Left renal pelvis (tissue), 4 donors: ENCODE measurements at places on chromosomes 4 and X. TPM values are rescaled to one million over a fixed set of nuclear protein-coding genes. Genes with fewer than 3 reads are reported as not detected.

FGFR3 gene
- 60.3 TPM for polyA plus RNA-seq

ABLIM2 gene
- 1.8 TPM for polyA plus RNA-seq

DNA sequence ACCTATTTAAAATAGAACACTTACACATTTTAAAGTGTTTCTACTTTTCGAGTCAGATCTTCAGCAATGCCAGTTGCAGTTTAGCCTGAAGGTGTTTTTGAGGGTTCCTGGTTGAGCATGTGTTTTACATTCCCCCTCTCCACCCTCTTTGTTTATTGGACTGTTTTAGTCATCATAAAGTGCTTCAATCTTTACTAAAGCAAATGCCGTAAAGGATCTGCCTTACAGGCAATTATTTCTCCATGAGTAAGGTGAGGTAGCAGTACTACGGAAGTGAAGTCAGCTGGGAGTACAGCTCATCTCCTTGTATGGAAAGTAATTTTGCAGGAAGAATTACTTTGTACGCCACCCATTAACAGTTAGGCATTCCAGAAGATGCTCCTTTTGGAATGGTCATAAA is 36.9 kb downstream of the PDLIM5 start:
- no peak for DNase-seq

DNAAF6 gene
- 0.09 TPM for polyA plus RNA-seq

ADH1A gene
- polyA plus RNA-seq, result 0.79 TPM

- DNase-seq, result no peak
Measured at GRCh38 chr4:76003035-76003434, 4.3 kb downstream of the CXCL9 start.

GRCh38 chr4:59818656-59819055 is 1381.5 kb upstream of the ADGRL3 start:
- no peak for DNase-seq

GRCh38 chr4:73844806-73845205 is 8.3 kb upstream of the PF4V1 start:
- no peak for DNase-seq

- no peak for DNase-seq
Measured at GRCh38 chr4:56082829-56083228, 134.1 kb downstream of the CEP135 start.

SLC16A2 gene
- 34.2 TPM for polyA plus RNA-seq

- no peak for DNase-seq
Measured at GRCh38 chr4:5416637-5417036, 291.7 kb downstream of the EVC2 start.

DNA sequence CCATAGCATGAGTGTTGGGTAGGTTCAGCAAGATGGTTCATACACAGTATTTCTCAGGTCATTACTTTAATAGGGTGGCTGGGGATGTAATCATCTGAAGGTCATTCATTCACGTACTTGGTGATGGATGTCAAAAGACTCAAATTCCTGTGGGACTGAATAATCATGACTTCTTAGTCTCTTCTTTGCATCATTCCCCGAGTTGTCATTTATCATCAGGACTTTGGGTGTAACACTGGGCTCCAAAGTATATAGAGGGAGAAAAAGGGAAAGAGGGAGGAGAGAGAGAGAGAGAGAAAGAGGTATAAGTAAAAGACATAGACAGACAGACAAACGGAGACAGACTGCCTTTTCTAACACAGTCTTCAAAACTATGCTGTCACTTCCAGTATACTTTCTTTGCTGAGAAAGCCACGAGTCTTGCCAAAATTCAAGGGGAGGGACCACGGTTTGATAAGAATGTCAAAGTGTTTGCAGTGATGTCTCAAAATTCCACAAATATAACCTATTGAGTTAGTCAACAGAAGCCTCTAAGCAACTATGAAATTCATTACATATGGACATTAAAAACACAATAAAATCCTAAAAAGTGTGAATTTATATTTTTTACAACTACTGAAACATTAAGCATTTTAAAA is 55.9 kb downstream of the UGT2A3 start:
- DNase-seq, result no peak
